Caki2 (cell line): ENCODE measurements at places on chromosomes 3 and 15. TPM values are rescaled to one million over a fixed set of nuclear protein-coding genes. Genes with fewer than 3 reads are reported as not detected.

DNA sequence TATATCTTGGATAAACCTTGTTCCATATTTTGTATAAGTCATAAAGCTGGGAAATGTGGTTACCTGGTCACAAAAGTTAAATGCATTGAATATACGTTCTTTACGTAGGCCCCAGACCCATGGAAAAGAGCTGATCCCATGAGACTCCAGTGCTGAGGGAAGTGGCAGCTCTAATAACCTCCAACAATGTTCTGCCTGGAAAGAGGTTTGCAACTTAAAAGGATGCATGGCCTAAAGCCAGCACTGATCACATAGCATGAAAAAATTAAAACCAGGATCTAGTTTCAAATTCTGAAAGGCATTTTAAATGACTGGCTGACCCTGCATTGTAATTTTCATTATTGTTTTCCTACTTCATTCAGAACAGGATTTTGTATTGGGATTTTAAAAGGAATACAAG is 27.9 kb upstream of the STRIT1 start:
- no peak for DNase-seq

DNA sequence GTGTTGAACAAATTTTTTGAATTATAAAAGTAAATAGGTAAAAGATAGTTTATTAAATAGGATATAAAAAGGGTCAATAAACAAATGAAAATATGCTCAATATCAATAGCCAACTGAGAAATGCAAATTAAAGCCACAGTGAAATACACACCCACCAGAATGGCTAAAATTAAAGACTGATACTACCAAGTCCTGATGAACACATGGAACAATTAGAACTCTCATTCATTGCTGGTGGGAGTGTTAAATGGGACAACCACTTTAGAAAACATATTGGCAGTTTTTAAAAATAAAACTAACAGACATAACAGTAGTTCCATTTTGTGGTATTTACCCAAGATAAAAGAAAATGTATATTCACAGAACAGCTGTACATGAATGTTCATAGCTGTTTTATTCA is 41.2 kb downstream of the CCDC32 start:
- DNase-seq = no peak

DNA sequence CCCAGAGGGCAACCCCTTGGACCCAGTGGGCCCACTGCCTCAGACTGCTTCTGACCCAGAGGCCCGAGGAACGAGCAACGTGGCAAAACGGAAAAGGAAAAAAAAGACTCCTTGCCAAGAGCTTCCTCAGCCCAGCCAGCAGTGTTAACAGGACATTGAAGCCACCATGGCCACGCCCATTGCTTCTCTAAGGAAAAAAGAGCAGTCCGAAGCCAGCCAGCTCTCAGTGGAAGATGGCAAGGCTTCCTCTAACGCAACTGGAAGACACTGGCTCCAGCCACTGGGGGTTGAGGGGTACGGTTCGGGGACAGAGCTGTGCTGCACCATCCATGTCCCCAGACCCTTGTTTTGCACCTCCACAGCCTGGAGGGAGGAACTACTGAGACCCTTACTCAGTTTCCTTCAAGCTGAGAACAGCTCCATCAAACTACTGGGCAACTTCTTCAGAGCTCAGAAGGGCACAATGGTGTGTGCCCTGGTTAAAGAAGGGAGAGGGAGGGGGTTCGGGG is 10.7 kb downstream of the BMF start:
- DNase-seq = no peak

DNA sequence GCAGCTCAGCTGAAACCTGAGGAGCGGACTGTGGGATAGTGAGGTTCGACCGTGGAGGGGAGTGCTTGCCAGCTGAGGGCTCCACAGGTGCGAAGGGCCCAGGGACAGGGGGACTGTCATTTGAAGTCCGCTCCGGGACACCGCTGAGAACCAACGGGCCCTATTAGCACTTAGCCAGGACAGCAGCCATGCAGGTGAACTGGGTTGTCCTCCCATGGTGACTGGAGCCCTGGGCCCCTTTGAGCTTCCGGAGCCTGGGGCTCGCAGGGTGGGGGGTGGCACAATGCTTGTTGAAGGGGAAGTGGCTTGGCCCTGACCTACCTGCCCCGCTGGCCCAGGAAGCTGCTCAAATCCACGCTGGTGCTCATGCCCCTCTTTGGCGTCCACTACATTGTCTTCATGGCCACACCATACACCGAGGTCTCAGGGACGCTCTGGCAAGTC is 24.7 kb downstream of the PTH1R start:
- DNase-seq = no peak

- no peak for DNase-seq
These were observed 24.3 kb upstream of the RPL14 start for GRCh38 chr3:40432793-40433192.

GRCh38 chr3:56122911-56123310 is 345.4 kb downstream of the ERC2 start:
- no peak for DNase-seq

DNA sequence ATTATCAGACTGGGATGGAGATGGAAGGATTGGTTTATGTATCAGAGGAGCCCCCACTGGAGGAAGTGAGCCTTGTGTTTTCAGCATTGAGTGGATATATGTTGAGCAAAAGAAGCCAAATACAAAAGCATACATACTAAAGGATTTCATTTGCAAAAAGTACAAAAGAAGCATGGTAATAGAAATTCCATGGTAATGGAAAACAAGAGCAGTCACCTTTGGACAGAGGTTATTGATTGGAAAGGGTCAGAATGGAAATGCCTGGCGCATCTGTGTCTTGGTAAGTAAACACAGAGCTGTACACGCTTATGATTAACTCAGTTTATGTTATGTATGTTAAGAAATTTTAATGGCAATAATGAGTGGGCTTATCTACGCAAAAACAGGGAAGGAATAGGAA is 72.7 kb downstream of the DHX36 start:
- DNase-seq = no peak

DNA sequence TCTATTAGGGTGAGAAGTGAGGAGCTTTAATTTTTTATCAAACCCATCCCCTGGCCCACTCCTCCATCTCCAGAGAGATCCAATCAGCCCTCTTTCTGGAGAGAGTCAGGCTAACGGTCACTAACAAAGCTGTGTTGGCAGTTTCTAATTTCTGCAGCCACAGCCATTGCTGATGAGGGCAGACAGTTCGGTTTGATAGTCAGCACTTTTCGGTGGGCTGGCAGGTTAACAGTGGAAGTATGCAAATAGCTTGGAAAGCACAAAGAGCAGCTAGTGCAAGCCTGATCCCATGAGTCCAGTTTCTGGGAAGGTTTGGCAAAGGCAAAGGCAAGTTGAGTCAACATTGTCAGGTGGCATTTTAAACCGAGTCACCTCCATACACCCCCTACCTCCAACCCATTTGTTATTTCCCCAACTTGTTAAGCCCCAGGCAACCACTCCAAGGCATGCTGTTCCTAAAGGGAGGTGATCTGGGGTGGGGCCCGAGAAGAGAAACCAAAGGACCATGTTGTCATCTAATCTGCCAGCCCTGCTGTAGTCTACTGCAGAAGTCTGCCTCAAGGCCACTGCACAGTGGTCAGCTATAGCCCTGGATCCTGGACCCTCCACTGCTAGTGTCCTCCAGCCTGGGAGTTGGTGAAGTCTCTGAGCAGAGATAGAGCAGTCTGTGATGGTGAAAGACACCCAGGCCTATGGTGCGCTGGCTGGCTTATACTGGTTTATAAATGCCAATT is 1.7 kb downstream of the CCR1 start:
- DNase-seq = no peak

GRCh38 chr15:100686021-100686724 is 83.8 kb downstream of the ASB7 start:
- no peak for DNase-seq

Gene B3GALNT1
- 9.7 and 11.9 TPM in 2 replicates for total RNA-seq

GRCh38 chr3:138408751-138409570 is 25.5 kb upstream of the ESYT3 start:
- DNase-seq = no peak

GRCh38 chr3:59607656-59608055 is 557.8 kb upstream of the CFAP20DC start:
- DNase-seq = no peak

DNA sequence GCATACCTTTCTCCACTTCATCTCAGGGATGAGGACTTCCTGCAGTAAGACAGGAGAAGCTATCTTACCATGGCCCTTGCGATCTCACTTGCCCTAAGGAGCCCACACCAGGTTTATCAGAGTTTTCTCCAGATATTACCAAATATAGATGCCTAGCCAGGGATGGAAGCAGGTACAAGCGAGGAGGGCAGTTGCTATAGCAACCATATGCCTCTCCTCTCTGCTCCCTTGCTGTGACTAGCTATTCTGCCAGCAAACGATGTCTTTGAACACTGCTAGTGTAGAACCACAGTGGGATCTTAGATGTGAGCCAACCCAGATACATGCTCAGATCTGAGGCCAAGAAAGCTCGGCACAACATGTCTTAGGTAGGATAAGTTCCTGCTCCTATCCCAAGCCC is 33.9 kb downstream of the GRAMD2A start:
- DNase-seq = no peak

Gene SGO1
- total RNA-seq = 9.4 and 10.8 TPM in 2 replicates

- peak; percentile 14 for DNase-seq
These were observed 46.1 kb upstream of the ABI3BP start for GRCh38 chr3:101039285-101039684.

DNA sequence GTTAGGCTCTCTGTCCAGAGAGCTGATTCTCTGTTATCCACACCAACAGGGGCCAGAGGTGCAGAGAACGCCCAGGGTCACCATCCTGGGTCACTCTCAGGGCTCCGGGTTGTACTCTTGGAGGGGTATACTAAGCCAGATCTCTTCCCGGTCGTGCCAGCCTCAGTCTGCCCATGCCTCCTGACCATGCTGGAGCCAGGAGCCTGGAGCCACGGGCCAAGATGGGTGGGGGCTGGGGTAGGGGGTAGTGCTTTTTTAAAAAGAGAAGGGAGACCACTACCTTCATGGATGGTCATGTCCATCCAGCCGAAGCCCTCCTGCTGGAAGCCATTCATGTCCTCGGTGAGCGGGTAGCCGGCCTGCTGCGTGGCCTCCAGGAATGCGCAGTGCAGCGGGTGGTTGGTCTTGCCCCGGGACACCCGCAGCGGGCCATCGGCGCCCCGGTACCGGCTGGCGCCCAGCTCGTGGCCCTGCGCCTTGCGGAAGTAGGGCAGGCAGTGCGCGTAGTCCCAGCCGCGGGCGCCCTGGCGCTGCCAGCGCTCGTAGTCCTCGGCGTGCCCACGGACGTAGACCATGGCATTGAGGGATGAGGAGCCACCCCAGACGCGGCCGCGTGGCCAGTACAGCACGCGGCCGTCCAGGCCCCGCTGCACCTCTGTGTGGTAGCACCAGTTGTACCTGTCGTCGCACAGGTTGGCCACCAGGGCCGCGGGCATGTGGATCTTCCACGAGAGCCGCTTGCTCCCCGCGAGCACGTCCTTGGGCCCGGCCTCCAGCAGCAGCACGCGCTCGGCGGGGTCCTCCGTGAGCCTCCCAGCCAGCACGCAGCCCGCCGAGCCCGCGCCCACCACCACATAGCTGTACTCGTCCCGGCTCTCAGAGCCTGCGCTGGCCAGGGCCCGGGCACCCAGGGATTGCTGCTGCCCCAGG is 22.9 kb downstream of the CHDH start:
- DNase-seq = no peak

Gene FAM81A
- 1.9 and 4.1 TPM in 2 replicates for total RNA-seq

DNA sequence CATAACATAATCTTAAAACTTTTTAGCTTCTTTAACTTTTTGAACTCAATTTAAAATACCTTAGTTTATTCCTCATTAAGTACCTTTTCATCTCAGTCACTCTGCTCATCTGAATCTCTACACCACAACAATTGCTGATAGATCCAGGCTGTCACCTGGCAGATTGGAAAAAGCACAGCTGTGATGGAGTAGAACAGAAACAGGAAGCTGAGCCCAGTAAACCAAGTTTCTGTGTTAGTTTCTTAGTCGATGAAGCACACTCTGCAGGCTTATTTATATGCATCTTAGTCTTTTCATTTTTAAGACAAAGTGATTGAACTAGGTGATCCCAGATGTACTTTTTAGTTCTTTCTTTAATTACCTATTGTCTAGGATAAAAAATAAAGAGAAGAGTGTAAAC is 1398.0 kb upstream of the ALCAM start:
- no peak for DNase-seq

Gene CPA3
- not detected in 2 replicates for total RNA-seq

DNA sequence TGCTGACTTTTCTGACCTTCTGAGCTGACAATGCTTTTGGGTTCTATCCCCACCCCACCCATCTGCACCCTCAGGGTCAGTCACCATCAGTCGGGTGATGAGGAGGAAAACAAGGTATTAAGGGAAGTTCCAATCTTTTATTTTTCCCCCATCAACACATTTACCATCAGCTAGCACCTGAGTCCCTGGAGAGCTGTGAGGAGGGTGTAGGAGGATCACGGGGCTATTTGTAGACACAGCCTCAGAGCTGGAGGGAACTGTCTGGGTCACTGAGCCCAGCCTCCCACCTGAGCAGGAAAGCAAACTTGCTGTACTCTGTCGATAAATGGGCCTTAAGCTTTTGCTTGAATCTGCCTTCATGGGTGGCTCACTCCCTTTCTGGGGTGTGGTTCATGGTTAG is 24.8 kb upstream of the ZFAND6 start:
- DNase-seq = no peak

Gene GOLGA8A
- 4.8 and 5.8 TPM in 2 replicates for total RNA-seq

DNA sequence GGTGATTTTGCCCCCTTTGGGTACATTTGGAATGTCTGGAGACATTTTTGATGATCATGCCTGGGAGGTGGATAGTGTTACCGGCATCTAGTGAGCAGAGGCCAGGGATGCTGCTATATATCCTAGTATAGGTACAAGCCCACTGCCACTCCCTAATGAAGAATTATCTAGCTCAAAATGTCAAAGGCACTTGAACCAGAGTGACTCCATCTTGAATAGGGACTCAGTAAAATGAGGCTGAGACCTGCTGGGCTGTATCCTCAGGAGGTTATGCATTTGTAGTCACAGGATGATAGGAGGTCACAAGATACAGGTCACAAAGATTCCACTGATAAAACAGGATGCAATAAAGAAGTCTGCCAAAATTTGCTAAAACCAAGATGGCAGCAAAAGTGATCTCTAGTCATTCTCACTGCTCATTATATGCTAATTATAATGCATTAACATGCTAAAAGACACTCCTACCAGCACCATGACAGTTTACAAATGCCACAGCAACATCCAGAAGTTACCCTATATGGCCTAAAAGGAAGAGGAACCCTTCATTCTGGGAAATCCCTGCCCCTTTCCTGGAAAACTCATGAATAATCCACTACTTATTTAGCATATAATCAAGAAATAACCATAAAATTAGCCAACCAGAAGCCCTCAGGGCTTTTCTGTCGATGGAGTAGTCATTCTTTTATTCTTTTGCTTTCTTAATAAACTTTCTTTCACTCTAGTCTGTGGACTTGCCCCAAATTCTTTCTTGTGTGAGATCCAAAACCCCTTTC is 40.0 kb upstream of the FAM3D start:
- DNase-seq = no peak

GRCh38 chr15:79282371-79283251 is at the start of gene ANKRD34C:
Gene ANKRD34C (plus strand): TSS chr15:79282722. CDS start chr15:79293285, 10,563 bp downstream.
- no peak for DNase-seq

Gene CDHR4
- total RNA-seq = not detected in 2 replicates

- DNase-seq = no peak
These were observed 11.8 kb upstream of the BCL2L10 start for GRCh38 chr15:52124270-52124880.

Gene SAMMSON
- total RNA-seq = 0.10 and 0.78 TPM in 2 replicates

GRCh38 chr3:127568586-127568985 is 21.9 kb downstream of the TPRA1 start:
- DNase-seq = no peak
